ENCODE measurements at places on chromosomes 4 and X.

- DNase-seq = no peak
Measured at GRCh38 chrX:130262231-130262630, 6.5 kb downstream of the ZNF280C start.

DNA sequence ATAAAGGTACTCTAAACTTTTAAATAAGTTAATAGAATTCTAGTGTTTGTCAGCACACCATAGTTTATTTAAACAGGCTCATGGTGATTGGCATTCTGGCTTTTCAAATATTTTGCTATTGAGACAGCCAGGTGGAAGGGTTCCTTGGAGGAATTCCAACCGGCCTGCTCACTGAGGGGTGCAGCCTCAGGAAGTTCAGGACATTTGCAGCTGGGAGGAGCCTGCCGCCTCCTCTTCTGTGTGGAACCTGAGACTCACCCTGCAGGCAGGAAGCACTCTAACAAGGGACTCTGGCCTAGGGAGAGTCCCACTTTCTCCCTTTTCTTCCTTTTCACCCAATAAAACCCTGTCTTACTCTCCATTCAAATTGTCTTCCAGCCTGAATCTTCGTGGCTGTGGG, 1328.0 kb downstream of the FSTL5 start:
- DNase-seq = no peak

DNA sequence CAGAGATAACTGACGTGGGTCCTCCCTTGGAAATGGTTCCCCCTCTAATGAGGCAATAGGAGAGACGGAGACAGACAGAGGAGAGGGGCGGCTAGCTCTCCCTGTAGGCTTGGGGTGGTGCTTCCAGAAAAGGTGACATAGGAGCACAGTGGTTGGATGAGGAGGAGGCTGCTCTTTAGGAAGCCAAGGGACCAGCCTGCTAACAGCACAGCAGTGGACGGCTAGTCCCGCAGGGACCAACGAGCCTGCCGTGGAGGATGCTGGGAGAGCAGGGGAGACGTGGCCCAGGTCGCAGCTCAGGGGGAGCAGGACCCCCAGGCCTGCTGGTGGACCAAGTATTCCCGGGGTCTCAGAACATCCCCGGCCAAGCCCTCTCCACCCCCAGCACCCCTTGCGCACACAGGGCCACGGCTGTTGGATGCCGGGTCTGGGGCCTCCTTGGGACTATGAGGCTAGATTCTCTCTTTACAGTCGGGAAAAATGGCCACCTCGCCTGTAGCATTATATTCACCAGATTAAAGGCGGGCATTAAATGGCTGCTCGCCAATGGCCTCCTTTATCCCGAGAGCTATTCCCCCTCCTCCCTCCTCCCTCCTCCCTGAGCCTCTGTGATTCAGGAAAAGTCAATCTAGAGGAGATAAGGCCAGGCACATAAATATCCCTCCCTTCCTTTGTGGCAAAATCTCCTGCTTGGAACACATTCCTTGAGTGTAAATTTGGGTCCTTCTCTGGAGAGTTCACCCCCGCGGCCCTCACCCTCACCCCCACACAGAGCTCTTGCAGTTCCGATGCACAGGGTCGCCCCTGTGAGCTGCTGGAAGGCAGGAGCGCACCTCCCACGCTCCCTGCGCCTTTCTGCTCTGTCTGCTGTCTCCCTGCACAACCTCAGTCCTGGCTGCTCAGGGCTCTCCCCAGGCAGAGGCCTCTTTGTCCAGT, 30.5 kb upstream of the NSG1 start:
- DNase-seq = peak; percentile 39

GRCh38 chr4:42554072-42554471, 102.8 kb downstream of the ATP8A1 start:
- no peak for DNase-seq

DNA sequence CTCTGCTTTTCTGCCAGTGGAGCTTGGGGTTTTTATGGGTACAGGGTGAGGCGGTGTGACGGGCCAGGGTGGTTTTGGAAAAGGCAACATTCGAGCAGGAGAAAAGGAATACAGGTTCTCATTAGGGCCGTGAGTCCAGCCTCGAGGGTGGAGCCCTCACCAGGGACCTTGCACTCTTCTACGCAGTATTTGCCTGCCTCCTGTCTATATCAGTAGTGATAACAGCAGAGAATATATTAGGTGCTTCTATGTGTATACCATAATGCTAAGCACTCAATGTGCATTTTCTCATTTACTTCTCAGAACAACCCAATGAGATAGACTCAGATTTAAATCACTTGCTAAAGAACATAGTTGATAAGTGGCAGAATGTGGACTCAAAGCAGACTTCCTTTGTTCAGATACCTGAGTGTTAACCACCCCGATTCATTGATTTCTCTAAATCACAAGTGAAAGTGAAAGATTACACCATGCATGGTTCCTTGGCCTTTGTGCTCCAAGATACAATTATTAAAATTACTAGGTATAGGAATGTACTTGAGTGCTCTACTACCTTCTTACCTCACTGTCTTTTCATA, 403.9 kb downstream of the PCDH7 start:
- no peak for DNase-seq

DNA sequence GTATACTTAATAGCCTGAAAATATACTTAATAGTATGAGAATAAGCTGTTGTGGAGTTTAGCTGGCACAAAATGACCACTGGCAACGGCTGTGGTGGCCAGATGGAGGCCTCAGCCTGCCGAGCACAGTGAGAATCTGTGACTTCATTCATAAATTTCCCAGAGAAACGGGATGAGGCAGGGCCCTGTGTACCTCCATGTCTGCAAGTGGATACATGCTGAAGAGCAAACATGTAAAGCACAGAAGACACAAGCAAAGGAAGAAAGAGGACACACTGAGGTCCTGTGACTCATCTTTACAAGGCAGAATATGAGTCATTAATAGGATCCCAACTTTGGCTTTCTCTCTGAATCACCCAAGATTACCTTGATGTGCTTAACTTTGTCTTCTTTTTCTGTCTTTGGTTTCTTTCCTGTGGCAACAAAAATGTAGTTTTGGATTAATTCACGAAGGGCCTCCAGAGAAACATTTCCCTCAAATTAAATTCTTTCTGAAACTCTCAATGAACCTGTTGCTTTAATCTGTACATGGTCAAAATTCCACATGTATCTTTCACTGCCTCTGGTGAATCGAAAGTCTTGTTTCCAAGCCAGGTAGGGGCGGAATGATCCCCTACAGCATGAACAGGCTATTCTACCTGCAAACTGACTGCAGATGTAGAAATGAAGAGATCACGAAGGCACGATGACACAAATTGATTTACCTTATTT, 56.4 kb downstream of the IRF2 start:
- DNase-seq = no peak

- no peak for DNase-seq
Measured at GRCh38 chr4:53011259-53011905, 149.3 kb downstream of the RASL11B start.

DNA sequence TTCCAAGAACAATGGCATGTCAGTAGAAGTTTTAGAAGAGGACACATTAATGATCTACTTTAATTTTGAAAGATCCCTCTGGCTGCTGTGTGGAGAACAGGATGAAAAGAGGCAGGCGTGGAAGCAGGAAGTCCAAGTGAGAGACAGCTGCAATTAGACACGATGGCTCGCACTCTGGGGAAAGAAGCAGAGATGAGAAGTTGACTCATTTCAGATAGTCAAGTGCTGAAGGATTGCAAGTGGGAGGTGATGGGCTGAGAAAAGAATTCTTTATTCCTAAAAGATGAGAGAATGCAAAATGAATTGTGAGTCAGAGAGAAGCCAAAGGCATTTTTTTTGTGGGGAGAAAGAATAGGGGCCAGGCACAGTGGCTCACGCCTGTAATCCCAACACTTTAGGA, 16.5 kb downstream of the RXFP1 start:
- no peak for DNase-seq

DNA sequence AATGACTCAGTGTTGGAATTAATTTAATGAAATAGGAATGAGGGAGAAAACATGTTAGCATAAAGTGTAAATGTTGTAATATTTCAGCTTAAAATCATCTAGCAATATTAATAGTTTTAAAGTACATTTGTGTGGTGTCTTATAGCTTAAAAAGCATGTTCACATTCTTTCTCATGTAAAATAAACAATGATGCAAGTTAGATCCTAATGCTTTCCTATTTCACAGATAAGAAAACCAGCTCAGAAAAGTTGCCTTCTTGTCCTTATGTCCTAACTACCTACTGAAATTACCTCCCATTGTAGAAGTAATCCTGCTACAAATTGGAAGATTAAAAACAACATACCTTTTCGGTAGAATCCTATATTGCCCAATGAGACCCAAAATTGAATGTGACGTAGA, 40.9 kb upstream of the PRDM8 start:
- DNase-seq = no peak

DNA sequence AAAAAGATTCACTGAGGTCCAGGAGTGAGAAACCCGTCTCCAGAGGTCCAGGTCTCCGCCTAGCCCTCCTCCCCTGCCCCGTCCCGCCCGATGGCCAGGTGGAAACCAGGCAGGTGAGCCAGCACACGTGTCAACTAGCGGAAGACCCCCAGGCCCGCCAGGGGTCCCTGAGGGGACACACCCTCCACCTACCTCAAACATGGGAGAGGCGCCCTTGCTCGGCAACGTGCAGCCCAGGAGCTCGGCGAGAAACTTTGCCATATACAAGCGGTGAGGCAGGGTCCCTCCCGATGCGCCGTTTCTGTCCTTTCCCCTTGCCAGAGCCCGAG, 330.0 kb downstream of the HNRNPD start:
- no peak for DNase-seq

DNA sequence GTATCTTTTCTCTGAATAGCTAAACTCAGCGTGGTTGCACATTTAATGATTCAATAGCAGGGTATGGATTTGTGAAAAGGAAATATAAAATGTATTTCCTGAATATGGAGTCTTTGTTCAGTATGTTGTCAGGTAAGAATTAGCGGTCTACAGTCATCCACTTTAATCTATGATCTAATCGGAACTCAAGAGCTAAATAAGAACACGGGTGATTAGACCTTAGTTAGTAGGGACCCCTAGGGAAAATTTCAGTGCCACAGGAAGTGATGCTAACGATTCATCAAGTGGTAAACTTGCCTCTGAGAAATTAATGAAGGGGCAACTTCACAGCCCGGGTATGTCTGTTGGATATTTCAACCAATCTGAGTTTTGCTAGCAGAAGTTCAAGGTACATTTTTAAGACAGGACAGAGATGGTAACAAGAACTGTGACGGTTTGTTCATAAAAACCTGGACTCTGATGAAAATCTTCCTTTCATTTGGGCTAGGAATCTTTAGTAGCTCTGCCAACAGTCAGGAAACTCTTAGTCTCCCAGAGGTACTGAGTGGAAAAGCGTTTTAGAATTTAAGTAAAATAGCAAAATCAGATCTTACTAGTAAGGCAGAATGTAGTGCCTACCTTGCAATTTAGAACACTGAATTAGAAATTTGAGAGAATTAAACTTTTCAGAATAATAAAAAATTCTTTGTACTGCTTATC, 47.1 kb downstream of the PCDH7 start:
- no peak for DNase-seq

- no peak for DNase-seq
Measured at GRCh38 chr4:86596807-86597206, 2.7 kb downstream of the PTPN13 start.

GRCh38 chr4:128868758-128869157, 59.3 kb downstream of the JADE1 start:
- DNase-seq = no peak

GRCh38 chrX:41384051-41384705, 50.2 kb downstream of the DDX3X start:
- DNase-seq = peak; percentile 57

DNA sequence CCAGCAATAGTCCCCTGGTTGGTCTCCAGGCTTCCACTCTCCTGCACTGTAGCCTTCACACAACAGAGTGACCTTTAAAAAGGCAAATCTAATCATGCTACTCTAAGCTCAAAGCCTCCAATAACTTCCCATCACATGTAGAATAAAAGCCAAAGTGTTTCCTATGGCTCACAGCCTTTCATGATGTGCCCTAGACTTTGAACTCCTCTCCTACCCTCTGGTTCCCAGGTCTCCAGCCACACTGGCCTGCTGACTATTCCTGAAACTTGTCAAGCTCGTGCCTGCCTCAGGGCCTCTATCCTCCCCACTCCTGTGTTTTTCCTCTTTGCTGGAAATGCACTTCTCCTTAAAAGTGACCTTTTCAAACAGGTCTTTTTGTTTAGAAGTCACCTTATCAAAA, 3.1 kb downstream of the MANBA start:
- no peak for DNase-seq
